Karpas-422 (cell line): ENCODE measurements at places on chromosomes 5 and 9.
A peak's percentile ranks its signal among the peaks of the same experiment; 100 is the strongest.

DNA sequence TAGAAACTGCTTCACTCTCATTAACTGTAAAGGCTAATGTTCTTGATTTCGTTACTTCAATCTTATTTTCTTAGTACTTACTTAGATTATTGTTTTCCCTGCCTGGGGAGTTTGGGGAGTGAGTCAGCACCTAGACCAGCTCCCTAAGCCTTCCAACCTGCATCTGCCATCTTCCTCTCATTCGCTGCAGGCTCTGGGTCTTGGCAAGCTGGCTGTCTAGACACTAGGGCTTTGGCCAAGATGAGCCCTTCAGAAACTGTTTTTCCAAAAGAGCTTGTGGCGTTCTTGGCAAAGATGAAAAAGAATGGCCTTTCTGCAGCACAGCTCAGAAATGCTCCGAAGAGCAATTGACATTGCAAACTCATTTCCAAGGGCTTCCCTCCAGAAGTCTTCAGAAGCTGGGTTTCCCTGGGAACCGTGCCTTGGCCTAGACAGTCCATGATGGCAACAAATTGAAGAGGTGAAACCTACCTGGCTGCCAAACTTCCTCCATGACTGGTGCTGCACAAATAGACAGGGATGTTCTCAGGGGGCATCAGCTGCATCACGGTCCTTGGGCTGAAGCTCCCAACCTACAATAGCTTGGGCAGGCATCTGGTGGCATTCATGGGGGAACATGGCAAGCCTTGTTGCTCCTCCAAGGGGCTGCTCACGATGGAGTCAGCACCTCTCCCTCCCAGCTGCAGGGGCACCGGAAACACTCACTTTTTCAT, 76.6 kb downstream of the NSUN2 start:
- DNase-seq: no peak

DNA sequence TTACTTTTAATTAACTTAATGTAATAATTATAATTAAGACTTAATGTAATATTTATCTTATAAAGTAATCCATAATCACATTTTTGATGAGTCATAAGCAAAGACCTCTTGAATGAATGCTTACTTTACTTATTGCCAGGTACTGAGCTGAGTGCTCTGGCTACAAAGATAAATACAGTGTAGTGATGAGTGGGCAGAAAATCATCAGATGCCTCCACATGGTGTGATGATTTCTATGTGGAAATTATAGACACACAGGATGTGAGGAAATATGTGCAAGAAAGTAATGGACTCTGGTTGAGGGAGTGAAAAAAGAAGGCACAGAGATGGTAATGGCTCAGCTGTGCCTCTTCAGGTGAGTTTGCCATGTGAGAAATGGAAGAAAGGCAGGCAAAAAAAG, 422.6 kb upstream of the CD180 start:
- no peak for DNase-seq

DNA sequence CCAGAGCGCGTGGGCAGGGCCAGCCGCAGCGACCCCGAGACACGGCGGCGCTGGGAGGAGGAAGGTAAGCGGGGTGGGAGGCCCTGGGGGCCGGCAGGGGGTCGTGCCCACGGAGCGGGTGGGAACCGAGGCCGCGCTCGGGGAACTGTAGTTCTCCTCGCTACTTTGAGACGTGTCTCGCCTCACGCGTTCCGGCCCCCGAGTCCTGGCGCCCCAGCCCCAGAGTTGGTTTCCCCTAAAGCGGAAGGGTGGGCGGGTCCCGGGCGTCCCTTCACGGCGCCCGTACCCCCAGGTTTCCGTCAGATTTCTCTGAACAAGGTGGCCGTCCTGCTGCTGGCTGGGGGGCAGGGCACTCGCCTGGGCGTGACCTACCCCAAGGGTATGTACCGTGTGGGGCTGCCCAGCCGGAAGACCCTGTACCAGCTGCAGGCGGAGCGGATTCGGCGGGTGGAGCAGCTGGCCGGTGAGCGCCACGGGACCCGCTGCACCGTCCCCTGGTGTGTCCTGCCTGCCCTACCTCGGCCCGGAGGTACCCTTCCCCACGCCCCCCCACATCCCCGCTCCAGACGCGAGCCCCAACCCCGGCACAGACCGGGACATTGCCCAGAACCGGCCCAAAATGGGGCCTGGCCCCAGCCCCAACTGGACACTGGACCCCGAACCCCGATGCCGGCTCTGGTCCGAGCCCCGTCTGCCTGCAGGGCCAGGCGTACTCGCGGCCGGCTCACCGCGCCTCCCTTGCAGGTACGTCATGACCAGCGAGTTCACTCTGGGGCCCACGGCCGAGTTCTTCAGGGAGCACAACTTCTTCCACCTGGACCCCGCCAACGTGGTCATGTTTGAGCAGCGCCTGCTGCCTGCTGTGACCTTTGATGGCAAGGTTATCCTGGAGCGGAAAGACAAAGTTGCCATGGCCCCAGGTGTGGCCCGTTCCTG, 709 bp downstream of the UAP1L1 start:
- DNase-seq: peak; percentile 65

GRCh38 chr5:34571677-34572041, 84.5 kb upstream of the RAI14 start:
- DNase-seq: no peak

GRCh38 chr5:172106511-172107356, 81.3 kb downstream of the STK10 start:
- DNase-seq: peak; percentile 83

DNA sequence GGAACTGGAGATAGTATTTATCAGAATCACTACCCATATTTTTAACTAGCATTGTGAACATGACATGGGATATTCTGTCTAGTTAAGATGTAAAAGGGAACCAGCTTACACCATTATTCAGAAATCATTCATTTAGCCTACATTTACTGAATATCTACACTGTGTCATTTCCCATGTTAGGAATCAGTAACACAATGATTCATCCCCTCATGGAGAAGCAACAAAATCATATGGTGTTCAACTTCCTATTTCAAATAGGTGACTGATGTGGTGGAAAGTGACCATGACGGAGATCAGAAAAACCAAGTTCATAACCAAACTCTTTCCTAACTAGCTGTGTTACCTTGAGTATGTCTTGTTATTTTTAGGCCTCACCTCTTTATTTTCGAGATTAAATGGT, 550.0 kb upstream of the TUSC1 start:
- no peak for DNase-seq

- DNase-seq: no peak
These were observed 143.8 kb downstream of the HSD17B3 start for GRCh38 chr9:96158147-96158546.

- no peak for DNase-seq
These were observed 27.2 kb downstream of the CSF2 start for GRCh38 chr5:132100672-132101261.

GRCh38 chr5:42655982-42656650, 100.5 kb upstream of the CCDC152 start:
- no peak for DNase-seq

DNA sequence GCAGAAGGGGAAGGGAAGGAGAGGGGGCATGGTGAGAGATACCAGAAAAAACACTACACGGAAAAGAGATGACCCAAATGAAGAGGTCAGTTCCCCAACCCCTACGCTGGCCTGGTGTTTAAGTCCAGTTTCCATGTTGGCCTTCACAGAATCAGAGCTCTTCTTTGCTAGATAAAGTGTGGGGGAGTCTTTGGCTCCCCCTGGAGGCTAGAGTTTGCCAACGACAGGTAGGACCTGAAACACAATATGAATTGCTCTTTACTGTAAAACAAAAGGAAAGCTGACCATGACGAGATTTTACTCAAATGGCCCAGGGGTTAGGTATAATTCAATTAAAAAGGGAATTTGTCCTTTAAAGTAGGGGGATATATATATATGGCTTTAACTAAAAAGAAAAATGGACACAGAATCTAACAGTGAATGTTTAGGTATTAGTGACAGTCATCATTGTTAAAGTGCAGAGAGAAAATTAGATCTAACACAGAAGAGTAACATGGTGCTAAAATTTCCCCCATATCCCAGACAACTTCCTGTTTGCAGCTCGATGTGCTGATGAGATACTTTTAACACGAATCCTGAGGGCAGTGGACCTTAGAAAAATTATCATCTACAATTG, 92.0 kb downstream of the SV2C start:
- DNase-seq: peak; percentile 80

DNA sequence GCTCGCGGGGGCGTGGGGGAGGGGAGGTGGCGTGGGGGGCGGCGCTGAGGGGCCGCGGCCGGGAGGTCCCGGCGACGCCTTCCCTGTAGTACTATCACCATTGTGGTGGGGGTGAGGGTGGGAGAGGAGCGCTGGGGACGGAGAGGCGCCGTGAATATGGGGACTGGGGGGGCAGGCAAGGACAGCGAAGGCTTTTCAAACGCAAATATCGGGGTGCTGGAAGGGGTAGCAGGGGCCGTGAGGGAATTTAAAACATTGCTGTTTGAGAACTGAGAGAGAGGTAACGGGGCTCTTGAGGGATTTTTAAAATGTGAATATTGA, 427 bp downstream of the RBM27 start:
- DNase-seq: no peak

GRCh38 chr9:131809941-131810344, 70.1 kb upstream of the RAPGEF1 start:
- no peak for DNase-seq

DNA sequence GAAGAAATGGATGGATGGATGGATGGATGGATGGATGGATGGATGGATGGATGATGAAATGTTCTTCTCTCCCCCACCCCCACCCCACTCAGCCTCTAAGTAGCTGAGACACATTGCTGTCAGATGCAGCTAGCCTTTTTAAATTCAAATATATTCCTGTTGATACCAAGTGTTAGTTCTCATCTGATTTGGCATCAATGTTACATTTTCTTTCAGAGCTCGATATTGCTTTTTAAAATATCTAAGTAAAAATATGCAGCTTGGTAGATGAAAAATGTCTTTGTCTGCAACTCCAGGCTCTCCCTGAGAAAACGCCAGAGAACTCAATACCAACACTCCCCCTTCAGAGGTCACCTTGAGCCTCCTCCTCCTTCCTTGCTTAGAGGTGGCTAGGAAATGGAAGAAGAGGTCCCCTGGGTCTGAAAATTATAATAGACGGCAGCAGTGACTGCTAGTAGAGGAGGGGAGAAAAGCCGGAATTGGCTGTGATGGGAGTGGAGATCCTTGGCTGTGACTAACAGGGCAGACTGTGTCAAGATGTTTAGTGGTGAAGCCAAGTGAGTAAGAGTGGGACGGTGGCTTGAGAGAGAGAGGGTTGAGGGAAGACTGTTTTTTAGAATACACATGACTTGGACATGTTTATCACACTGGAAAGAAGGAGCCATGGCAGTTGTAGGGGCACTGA, 156.0 kb downstream of the ZNF462 start:
- DNase-seq: no peak

DNA sequence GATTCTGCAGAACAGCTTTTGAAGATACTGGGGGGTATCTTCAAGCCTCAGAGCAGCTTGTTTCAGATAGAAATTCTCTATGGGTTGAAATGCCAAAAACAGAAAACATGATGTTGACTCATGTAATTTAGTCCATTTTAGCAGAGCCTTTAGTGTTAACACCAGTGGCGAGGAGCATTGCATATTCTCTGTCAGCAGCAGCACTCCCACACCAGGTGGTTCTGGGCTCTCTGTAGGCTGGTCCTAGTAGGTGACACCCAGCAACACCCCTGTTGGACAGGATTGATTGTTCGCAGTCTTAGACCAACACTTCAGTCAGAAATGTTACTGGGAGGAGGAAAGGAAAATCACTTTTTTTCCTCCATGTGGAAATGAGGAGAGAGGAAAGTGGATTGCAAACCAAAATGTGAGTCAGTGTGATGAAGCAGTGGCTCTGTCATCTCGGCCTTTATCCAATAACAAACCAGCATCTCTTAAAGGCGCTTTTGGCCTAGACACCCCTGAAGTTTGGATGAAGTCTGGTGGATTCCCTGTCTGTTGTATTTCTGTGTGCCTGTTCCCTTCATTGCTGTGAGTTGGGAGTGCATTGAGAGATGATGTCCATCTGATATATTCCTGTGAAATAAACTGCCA, 16.8 kb downstream of the SLC46A2 start:
- no peak for DNase-seq
